ENCODE measurements at places on chromosomes 7 and 10.
A peak's percentile ranks its signal among the peaks of the same experiment; 100 is the strongest.

DNA sequence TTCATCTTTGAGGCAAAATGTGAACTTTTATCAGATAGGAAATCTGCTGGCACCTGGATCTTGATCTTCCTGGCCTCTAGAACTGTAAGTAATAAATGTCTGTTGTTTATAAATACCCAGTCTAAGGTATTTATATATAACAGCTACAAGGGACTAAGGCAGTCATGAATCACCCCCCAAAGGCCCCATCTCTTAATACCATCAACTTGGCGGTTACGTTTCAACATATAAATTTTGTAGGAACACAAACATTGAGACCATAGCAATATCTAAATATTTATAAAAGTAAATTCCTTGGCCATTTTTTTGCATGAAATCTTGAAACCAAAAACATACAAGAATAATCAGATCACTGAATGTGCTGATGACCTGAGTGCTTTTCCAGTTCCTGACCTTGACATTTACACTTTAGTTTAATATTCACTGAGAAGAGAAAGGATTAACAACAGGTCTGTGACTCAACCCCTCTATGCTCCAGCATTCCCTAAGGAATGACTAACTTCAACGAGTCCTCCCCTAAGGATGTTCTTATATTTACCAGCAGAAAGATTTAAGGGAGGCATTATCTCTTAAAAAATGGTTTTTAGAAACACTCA lies 1438.5 kb upstream of the CELF2 start:
- DNase-seq: no peak

DNA sequence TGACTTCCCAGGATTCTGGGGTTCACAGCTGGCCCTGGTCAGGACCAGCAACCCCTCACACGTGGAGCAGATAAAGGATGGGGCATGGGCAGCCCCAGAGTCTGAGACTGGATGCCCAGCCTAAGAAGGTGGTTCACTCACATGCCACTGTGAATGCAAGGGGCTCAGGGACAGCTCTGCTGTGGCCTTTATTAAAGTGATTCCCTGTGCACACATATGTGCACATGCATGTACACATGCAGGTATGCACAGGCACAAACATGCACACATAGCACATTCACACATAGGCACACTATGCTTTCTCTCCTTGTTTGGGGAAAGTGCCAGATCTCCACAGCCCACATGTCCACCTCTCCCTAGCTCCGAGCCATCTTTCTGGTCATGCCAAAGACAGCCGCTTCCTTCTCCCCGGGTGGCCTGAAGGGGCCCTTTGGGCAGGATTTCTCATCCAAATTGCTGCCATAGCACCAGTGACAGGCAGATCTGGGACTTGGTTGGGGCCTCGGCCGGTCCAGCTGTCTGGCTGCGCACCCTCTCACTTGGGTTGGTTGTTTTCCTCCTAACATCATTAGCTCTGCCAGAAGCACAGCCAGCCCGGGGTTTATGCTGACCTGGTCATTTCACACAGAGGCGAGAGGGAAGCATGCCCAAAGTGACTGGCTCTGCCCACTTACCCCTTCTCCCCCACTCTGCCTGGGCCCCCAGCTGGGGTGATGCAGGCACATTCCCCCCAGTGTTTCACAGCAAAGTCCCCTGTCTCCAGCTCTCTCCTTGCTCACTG lies 1.4 kb downstream of the GCK start:
- no peak for DNase-seq

DNA sequence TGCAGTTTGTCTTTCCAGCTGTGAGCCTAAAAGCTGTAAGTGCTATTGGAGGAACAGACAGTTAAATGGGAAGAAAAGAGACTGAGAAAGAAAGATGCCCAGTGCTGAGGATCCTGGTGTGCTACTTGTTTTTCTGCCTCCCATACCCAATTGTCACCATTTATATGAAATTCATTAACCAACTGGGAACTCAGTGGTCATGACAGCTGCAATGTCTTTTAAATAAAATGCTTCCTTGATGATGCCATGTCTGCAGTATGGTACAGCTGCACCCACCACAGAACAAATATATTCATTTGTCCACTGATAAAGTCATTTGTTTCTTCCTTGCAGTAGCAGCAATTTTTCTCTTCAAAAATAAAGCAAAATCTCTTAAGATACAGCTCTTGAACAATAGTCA lies 15.6 kb upstream of the RTKN2 start:
- no peak for DNase-seq

DNA sequence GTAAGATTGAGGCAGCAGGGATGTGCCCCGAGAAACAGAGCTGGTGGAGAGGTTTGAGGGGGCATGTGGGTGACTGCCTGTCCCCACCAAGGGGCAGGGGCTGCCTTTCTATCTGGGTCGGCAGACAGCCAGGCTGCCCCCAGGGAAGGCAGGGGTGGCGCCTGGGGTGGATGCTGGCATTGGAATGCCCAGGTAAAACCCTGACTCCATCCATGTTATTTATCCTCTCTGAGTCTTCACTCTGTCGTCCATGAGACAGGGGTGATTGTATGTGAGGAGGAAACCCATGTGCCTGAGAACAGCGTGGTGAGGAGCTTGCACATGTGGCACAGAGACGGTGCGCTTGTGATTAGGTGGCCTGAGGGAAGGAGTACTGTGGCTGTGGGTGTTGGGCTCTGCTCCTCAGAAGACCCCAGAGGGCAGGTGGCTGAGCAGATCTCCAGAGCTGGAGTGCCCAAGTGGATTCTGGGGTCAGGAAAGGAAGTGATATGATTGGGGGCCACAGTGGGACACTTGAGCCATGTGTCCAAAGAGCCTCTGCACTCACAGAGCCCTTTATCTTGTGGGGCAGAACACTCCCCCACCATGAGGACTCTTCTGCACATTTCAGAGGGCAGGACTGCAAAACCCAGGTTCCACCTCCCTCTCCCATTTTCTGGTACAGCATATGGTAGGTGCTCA lies 100.4 kb upstream of the RET start:
- DNase-seq: no peak

- no peak for DNase-seq
Observed at GRCh38 chr7:25732766-25733217, 419.2 kb upstream of the NFE2L3 start.

DNA sequence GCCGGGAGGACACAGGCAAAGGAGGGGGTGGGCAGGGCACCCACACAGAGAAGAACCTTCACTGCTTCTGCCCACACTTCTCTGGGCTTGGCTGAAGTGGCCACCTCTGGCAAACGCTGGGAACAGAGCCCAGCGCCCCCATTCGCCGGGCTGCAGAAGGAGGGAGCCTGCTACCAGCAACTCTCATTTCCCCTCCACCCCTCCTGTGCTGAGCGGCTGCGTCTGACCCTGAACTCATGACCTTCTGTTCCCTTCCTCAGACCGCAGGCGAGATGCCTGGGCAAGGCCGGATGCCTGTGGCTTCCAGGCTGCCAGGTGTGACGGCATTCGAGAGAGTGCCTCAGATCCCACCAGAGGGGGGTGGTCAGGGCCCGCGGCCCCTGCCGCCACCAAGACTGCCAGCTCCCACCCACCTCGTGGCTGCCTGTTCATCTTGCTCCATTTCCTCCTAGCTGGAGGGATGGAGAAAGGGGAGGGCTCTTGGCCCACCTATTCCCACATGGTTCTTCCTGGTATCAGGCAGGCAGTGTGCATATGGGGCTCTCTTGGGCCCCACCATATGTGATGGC lies 19.8 kb downstream of the DNAJB12 start:
- peak; percentile 94 for DNase-seq

GRCh38 chr7:70372768-70373515 lies 759.0 kb upstream of the GALNT17 start:
- DNase-seq: no peak

GRCh38 chr10:11035301-11035991 lies 17.8 kb downstream of the CELF2 start:
- peak; percentile 83 for DNase-seq

GRCh38 chr10:102814873-102815661 lies 22.1 kb downstream of the CYP17A1 start:
- no peak for DNase-seq

GRCh38 chr10:33193057-33193700 lies 141.3 kb downstream of the NRP1 start:
- DNase-seq: peak; percentile 44

DNA sequence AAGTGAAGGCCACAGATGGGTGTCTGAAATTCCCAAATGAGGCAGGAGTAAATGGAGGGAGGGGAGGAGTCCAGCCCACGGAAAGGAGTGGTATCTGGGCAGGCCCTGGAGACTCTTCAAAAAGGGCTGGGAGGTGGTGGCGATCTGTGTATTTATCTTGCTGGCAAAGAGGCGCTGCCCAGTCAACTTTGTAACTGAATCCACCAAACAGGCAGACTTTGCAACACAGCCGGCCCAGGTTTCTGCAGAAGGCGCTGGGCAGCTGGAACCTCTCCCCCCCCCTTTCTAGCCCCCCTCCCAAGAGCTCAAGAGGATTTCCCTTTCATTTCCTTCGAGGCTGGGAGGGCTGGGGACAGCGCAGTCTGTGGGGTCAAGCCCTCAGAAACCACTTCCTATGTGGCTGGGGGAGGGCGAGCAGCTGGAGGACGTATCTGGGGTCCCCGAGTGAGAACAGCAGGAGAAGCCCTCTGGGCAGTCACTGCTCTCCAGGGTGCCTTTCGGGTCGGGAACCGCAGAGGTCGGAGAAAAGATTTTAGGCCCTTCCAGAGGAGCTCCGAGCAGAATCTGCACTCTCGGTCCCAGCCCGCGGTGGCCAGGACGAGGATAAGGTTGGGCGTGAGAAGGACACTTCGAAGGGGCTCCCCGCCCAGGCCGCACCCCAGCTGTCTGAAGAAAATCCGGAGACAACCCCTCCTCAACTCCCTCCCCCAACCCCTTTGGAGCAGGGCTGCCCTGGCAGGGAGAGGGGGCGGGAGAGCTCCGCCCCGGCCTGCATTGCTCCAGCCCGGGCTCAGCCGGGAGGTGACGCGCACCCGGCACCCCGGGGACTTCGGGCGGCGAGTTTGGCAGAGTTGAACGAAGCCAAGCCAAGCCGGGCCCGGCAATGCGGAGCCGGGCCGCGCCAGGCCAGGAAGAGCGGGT lies 965 bp downstream of the ZCCHC24 start:
- peak; percentile 29 for DNase-seq

DNA sequence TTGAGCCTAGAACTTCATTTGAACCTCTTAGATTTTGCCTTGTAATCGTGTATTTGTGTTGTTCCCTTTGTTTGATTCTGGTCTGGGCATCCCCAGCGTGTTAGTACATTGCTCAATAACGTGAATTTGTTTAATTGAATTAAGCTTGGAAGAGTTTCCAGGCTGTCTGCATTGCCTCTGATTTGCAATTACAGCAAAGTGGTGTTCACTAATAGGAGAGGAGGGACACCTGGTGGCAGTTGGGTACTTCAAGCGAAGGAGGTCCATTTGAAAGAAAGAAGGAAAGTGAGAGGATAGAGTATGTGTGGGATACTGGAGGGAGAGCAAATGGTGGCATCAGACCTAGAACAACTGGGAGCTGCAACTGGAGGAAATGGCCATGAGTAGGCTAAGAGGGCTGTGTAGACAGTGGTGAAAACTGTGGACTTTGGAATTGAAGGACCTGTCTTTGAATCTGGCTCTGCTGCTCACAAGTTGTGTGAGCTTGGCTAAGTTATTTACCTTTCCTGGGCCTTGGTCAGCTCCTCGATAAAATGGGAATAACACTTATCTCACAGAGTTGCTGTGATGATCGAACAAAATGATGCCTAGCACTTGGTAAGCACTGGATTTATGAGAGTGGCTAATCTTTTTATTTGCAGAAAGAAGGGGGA lies 15.1 kb downstream of the LSMEM1 start:
- peak; percentile 17 for DNase-seq

DNA sequence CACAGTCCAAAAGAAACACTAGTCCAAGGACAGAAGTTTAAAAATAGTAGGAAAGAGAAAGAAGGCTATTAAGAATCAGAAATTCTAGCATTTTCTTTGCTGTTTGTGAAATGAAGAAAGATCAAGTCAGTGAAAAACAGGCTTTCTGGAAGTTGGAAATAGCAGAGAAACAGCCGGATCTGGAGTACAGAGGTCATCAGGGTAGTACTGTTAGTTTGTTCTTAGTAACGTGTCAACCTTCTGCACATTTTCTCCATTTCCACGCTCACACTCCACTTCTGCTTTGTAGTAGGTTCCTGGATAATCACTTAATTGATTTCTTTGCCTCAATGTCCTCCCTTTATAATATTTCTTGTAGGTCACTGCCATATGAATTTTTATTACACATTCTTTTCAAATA lies 322.6 kb downstream of the PCLO start:
- no peak for DNase-seq

DNA sequence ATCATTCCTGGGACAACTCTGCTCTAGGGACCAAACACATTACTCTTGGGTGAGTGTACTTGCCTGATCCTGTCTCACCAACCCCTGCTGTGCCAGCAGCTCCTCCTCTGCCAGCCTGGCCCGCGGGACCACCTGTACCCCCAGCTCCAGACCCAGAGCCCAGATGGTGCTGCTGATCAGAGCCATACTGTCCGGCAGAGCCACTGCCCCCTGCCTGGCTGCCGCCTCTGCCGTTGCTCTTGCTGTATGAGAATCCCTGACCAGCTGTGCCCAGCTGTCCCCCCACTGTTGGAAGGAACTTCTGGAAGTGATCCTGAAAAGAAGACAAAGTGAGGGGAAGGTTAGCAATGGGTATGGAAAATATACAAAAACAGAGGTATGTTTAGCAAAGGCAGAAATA lies 6.9 kb downstream of the MYOZ1 start:
- no peak for DNase-seq

GRCh38 chr10:12333380-12334185 lies 15.8 kb upstream of the CAMK1D start:
- DNase-seq: peak; percentile 99

DNA sequence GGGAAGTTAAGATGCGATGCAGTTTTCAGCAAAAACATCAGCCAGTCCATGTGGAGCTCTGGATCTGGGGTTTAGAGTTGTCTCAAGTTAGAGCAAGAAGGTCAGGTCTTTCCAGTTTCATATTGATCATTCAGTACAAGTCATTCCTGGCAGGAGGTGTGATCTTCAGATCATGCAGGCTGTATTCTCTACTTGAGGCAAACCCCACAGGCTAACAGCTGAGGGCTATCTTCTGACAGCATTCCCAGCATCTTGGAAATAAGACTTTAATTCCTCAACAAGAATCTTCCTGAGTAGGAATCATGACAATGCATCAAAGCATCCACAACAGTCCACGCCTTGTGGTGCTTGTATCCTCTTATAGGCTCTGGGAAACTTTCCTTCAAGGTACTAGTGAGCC lies 94.9 kb upstream of the ZNF438 start:
- DNase-seq: no peak

- DNase-seq: no peak
Observed at GRCh38 chr7:102424129-102424551, 9.2 kb upstream of the ORAI2 start.

DNA sequence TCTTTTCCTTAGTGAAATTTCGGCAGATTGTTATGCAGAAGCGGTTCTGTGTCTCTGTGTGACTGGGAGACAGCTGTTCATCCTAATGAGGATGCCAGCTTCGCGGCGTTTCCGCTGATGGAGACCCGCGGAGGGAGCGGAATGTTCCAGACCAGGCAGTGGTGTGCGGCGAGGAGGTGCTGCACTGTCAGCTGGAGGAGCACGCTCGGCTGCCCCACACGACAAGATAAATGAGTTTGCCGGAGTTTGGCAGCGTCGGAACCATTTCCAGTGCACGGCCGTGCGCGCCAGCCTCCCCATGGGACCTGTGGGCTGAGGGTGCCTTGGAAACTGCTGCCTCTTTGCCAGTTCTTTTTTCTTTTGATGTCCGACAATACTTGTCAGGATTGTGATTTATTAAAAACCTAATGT lies 64.6 kb downstream of the WDR37 start:
- DNase-seq: no peak

Data from NCI-H226 (cell line).